Astrocyte of the cerebellum (primary cell): ENCODE measurements at places on chromosomes 3 and 15.

DNA sequence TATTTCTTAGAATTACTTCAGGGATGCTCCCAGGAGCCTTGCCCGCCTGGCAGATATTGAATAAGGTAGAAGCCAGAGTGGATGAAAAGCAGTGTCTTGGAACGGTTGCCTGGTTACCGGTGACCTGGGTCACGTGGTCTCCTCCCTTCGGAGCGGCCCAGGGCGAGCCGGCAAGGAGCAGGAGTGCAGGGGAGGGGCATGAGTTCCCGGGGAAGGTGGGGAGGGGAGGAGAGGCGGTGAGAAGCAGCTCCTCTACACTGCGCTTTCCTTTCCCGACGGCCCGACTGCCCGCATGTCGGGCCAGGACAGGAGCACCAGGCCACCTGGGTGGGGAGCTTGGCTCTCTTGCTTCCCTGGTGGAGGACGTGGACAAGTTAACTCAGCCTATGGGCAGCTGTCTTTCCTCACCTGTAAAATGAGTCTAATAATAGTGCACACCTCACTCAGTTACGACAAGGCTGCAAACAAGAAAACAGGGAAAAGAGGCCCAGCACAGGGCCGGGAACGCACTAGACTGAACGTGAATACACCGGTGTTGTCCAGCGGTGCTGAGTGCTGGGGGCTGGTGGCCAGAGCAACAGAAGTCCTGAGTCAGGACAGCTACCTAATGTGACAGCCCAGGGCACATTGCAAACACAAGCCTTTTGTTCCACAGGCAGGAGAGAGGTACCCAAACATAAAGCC lies 198.3 kb downstream of the ADAMTS9 start:
- no peak for DNase-seq

- DNase-seq: no peak
Measured at GRCh38 chr15:51075364-51075763, 19.3 kb downstream of the TNFAIP8L3 start.

DNA sequence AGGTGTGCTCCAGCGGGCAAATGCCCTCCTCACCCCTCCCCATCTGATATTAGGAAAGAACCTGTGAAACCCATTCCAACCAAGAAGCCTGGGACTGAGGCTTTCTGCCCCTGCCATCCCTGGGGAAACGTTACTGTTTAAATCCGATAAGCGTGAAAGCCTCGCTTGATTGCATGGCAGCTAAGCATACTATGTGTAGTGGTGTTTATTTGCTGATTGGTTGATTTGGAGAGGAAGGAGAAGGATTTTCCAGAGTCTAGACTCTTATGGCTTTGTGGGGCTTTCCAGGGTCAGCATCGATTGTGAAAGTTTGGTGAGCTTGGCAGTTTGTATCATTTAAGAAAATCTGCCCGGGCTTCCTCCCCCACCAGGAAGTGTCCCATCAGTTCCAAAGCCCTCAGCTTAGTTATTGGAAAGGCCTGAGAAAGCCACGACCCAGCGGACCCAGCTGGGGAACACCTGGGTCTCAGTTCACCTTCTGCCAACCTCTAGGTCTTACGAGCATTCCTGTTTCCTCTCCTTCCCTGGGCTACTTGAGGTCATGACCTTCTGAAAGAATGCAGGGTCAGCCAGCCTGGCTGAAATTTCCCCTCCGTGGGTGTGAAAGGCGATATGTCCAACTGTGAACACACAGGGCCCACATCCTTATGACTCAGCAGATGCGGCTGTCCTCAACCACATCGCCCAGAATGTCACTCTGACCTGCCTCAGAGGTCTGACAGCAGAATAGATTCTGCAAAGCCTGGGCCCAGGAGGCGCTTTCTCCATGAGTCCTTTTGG lies 62.8 kb upstream of the HERC1 start:
- DNase-seq: peak; percentile 38

- no peak for DNase-seq
Measured at GRCh38 chr3:181933052-181933618, 221.4 kb downstream of the SOX2 start.

GRCh38 chr3:129224984-129225393 lies 24.4 kb upstream of the COPG1 start:
- no peak for DNase-seq

GRCh38 chr3:174938102-174938501 lies 79.0 kb downstream of the NAALADL2 start:
- no peak for DNase-seq

DNA sequence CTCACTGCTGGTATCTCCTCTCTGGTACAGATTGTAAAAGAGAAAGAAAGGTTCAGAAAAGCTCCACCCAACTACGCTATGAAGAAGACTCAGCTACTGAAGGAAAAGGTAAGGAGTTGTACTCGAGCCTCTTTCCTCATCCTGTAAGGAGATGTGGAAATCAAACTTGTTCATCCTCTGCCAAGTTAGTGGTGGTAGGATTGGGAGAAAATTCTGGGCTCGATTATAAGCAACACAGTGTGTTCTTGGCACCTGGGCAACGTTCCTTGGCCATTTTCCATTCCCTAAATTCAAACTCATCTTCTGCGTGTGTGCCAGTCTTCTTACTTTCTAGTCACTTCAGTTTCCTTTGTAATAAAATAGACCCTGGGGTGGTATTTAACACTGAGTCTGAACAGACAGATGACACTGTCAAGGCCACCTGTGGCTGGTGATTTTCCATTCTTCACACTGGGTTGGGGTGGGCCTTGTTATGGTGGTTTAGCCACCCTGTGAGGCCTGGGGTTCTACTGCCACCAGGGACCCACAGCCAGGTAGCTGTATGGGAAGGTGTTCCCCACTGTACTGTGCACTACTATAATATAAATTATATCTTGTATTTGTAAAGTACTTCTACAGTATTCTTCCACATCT lies 17.1 kb upstream of the ITPKA start:
- no peak for DNase-seq

- no peak for DNase-seq
Measured at GRCh38 chr15:68411343-68411675, 20.7 kb downstream of the ITGA11 start.

GRCh38 chr3:10804183-10804648 lies 11.8 kb upstream of the SLC6A11 start:
- no peak for DNase-seq

- DNase-seq: no peak
Measured at GRCh38 chr3:45437383-45437782, 49.0 kb downstream of the LARS2 start.

- no peak for DNase-seq
Measured at GRCh38 chr15:89462198-89462912, 34.0 kb downstream of the RHCG start.

- DNase-seq: no peak
Measured at GRCh38 chr15:80163217-80163616, 10.4 kb downstream of the FAH start.

- no peak for DNase-seq
Measured at GRCh38 chr3:190621927-190622326, 108.0 kb downstream of the IL1RAP start.

DNA sequence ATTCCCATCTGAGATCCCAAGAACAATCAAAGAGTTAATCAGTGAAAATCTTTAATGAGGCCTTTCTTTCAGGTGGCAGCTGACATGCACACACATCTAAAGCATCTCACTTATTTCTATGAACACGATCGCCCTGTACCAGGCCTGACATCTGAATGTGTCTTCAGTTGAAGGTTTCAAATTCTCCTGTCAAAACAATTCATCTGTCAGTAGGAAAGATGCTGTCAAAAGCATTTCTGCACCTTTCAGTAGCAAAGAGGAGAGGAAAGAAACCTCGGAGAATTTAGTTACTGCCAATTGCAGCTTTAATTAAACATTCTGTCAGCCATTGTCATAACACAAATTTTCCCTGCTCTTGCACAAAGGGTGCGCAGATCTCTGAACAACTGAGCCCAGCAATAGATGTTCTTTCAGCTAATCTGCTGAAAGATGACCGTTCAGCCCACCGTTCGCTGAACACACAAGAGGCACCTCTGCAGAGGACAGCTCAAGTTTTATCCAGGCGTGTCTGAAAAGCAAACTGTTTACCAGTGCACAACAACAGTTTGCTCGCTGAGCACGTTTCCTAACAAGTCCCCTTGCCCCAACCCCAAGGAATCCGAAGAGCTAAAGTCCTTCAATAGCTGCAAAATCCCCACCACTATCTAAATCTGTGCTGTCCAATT lies 34.1 kb downstream of the LRIG1 start:
- no peak for DNase-seq

DNA sequence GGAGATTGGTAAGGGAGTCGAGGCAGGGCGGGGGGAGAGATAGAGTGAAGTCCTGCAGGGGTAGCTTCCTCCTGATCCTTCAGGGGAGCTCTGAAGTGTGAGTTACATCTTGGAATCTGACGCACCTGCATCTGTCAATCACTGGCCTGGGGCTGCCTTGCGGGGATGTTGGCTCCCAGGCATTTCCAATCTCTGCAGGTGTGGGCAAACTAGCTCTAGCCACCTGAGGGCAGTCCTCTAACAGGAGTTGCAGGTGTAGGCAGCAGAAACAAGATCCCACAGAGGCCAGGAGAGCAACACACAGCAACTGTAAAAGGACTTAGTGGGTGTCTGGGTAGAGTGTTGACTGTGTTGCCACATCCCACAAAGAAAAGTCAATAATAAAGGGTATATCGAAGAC lies 63.6 kb downstream of the ZNF621 start:
- no peak for DNase-seq

DNA sequence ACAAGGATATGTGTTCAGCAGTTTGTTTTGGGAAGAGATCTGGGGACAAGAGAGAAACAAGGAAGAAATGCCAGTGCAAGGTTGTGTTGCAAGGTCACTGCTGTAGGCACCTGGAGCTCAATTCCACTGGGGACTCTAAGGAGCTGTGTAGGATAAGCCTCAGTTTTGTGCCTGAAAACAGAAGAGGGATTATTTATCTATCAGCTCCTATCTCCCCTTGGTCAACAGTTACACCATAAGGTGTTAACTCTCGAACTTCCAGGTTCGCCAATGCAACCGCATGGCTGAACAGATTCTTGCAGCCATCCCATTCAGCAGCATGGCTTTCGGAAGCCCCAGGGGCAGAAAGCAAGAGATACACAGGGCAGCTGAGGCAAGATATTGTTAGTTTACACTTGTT lies 41.6 kb upstream of the CNOT10 start:
- no peak for DNase-seq

GRCh38 chr3:16865335-16865734 lies 19.4 kb upstream of the PLCL2 start:
- no peak for DNase-seq

GRCh38 chr3:180594631-180595558 lies 7.1 kb upstream of the TTC14 start:
- DNase-seq: peak; percentile 39

DNA sequence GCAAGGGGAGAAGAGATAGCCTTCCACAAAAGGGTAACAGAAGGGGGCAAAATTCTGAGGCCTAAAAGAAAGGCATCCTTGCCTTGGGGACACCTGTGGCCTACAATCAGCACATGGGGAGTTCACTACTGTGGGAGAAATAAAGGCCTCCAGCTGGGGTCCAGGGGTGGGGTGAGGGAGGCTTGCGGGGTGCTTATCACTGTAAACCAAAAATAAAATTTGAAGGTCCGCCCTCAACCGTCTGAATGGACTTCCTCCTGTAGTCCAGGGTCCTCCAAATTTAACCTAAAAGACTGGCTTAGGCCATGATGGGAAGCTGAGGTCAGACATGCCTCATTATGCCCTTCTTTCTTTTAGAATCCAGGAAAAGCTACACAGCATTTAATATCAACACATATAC lies 2.1 kb upstream of the POLR2M start:
- DNase-seq: no peak

DNA sequence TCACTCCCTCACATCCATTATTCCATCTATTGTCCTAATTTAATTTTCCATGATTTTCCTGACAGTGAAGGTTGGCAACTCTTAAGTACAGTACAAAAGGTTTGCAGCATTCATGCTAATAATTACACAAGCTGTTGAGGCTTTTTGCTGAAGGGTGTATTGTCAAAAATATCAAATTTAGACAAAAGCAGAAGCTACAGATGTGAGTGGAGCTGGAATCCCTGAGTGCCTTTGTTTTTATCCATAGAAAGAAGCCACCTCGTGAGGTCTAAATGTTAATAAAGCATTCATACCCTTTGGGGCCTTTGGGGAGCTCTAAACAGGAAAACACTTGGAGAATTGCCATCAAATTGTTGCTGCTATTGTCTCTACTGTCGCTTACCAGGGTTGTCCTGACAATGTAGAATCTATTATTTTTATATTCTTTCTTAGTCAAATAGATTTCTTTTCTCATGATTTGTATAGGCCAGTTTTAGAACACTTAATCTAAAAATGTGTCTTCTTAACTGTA lies 185.8 kb upstream of the ROBO1 start:
- no peak for DNase-seq

DNA sequence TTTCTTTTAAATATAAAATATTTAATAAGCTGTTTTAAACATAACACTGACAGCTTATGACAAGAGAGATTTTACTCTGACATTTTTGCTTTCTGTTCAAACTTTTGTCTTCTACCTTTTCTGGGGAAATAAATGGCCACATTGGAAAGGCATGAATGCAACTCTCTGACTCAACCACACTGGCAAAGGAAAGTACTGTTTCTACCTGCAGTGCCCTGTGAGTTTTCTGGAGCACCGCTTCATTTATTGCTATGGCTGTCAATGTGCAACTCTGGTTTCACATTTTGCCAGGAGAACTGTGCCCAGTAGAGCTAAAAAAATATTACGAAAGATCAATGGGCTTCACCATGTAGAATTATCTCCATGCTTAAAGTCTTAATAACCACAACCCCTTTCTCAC lies 15.1 kb downstream of the PDZRN3 start:
- DNase-seq: no peak

DNA sequence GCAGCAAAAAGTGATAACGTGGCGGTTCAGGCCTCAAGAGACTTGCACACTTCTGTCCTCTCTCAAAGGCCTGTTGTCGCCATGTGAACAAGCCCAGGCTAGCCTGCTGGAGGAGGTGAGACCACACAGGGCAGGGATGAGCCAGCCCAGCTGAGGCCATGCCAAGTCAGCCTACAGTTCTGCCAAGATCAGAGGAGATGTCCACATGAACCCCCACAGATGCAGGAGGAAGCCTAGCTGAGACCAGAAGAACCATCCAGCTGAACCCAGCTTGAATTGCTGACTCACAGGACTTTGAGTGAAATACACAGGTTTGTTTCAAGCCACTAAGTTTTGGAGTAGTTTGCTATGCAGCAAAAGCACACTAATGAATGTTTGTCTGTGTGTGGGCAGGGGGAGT lies 50.3 kb upstream of the SEC13 start:
- no peak for DNase-seq

GRCh38 chr3:28130836-28131235 lies 110.6 kb upstream of the CMC1 start:
- no peak for DNase-seq

- no peak for DNase-seq
Measured at GRCh38 chr3:66583424-66584040, 82.7 kb upstream of the LRIG1 start.
